ENCODE measurements at places on chromosomes 3 and 15.
A peak's percentile ranks its signal among the peaks of the same experiment; 100 is the strongest.

- DNase-seq = no peak
- no peaks in the 10 kb centered on the region for H3K27me3 ChIP-seq
- H3K36me3 ChIP-seq = no peaks in the 10 kb centered on the region
- H3K4me1 ChIP-seq = peaks cover 4% of the 10 kb centered on the region
Measured at GRCh38 chr3:128228366-128228910, 75.2 kb downstream of the EEFSEC start.

GRCh38 chr3:112121577-112122547 is 11.2 kb downstream of the GCSAM start:
- no peak overlapping the region for H3K27ac ChIP-seq
- no peaks in the 10 kb centered on the region for H3K36me3 ChIP-seq
- DNase-seq = no peak
- no peak overlapping the region for H3K4me3 ChIP-seq
- no peaks in the 10 kb centered on the region for H3K27me3 ChIP-seq

- no peak for DNase-seq
- no peak overlapping the region for H3K27ac ChIP-seq
- no peaks in the 10 kb centered on the region for H3K4me1 ChIP-seq
- H3K36me3 ChIP-seq = no peaks in the 10 kb centered on the region
- no peak overlapping the region for H3K4me3 ChIP-seq
Measured at GRCh38 chr15:53404930-53405493, 354.5 kb downstream of the WDR72 start.

DNA sequence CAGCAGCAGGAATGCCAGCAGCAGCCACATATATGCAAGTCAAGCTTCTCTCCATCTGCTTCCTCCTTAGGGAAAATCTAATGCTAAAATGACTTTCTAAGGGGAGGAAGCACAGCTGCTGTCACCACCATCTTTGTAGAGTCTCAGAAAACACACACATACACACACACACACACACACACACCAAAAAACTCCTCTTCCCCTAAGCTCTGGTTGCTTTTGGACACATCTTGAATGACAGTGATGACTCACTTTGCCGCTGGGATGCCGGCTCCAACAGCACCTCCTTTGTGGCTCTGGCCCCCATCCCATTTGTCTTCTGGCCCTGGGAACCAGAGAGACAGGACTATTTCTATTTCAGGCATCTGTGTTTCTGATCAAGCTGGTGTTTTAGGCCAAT is 124.8 kb upstream of the GOLIM4 start:
- no peak overlapping the region for H3K27ac ChIP-seq
- H3K4me1 ChIP-seq = no peaks in the 10 kb centered on the region
- no peak overlapping the region for H3K4me3 ChIP-seq
- H3K27me3 ChIP-seq = no peaks in the 10 kb centered on the region

GRCh38 chr3:45965653-45966052 is 22.4 kb downstream of the CXCR6 start:
- peaks cover 33% of the 10 kb centered on the region for H3K36me3 ChIP-seq
- DNase-seq = no peak
- no peaks in the 10 kb centered on the region for H3K27me3 ChIP-seq
- H3K4me1 ChIP-seq = no peaks in the 10 kb centered on the region
- H3K27ac ChIP-seq = no peak overlapping the region

DNA sequence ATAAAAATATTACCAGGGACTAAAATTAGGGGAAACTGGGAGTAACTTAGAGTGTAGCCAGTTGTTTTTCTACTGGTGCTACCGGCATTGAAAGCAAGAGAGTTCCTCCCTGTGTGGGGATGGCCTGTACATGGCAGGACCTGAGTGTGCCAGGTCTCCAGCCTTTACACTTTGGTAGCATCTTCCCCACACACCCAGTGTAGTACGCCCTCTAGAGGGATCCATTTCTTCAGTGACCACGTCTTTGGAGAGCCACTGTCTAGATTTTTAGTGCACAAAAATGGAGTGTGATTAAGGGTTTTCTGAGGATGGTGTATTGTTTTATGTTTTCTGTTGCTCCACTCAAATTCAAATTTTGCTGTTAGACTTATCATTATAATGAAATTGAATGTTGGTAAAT is 507.0 kb upstream of the TPRG1 start:
- no peaks in the 10 kb centered on the region for H3K27me3 ChIP-seq
- H3K36me3 ChIP-seq = no peaks in the 10 kb centered on the region
- H3K4me1 ChIP-seq = no peaks in the 10 kb centered on the region
- no peak overlapping the region for H3K4me3 ChIP-seq

DNA sequence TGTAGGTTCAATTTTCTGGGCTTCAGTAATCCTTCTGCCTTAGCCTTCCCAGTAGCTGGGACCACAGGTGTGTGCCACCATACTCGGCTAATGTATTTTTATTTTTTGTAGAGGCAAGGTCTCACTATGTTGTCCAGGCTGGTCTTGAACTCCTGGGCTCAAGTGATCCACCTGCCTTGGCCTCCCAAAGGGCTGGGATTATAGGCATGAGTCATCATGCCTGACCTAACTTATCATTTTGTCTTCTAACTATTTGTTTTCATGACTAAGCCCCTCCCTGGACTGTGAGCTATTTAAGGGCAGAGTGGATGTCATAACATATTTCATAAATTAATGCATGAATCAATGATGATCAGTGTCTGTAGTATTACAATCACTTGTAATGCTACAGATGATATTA is 56.1 kb upstream of the PIAS1 start:
- no peak for DNase-seq
- H3K27me3 ChIP-seq = no peaks in the 10 kb centered on the region
- no peaks in the 10 kb centered on the region for H3K36me3 ChIP-seq
- no peaks in the 10 kb centered on the region for H3K4me1 ChIP-seq
- H3K4me3 ChIP-seq = no peak overlapping the region

- no peak overlapping the region for H3K27ac ChIP-seq
- no peaks in the 10 kb centered on the region for H3K4me1 ChIP-seq
- DNase-seq = no peak
- H3K36me3 ChIP-seq = no peaks in the 10 kb centered on the region
- no peaks in the 10 kb centered on the region for H3K27me3 ChIP-seq
- H3K4me3 ChIP-seq = no peak overlapping the region
Measured at GRCh38 chr3:124607163-124607562, 123.1 kb upstream of the UMPS start.

GRCh38 chr3:46070595-46071093 is 43.4 kb upstream of the XCR1 start:
- H3K27ac ChIP-seq = no peak overlapping the region
- H3K27me3 ChIP-seq = no peaks in the 10 kb centered on the region
- no peaks in the 10 kb centered on the region for H3K36me3 ChIP-seq
- H3K4me1 ChIP-seq = no peaks in the 10 kb centered on the region
- no peak overlapping the region for H3K4me3 ChIP-seq

GRCh38 chr3:25438791-25439555 is 10.9 kb downstream of the RARB start:
- H3K4me1 ChIP-seq = no peaks in the 10 kb centered on the region
- DNase-seq = no peak
- no peaks in the 10 kb centered on the region for H3K27me3 ChIP-seq
- H3K4me3 ChIP-seq = no peak overlapping the region
- no peaks in the 10 kb centered on the region for H3K36me3 ChIP-seq

- H3K36me3 ChIP-seq = no peaks in the 10 kb centered on the region
- no peaks in the 10 kb centered on the region for H3K4me1 ChIP-seq
- no peak for DNase-seq
- H3K4me3 ChIP-seq = no peak overlapping the region
- H3K27ac ChIP-seq = no peak overlapping the region
- no peaks in the 10 kb centered on the region for H3K27me3 ChIP-seq
Measured at GRCh38 chr3:15538345-15538744, 16.8 kb upstream of the COLQ start.

DNA sequence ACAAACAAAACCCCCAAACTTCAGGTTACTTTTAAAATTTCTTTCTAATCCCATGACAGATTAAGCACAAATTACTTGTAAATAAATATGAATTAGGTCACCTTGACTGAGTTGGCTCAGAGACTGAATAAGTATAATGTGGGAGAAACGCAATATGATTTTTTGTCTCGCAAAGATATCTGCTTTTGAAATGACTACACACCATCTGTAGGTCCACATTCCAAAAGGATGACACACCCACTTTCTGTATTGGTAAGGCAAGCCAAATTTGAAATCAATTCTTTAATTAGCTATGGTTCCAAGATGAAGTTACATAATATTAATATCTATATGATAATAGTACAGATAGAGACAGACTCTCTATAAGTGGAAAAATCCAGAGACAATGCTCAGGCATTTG is 66.9 kb upstream of the CSPG5 start:
- no peak overlapping the region for H3K4me3 ChIP-seq
- H3K27ac ChIP-seq = no peak overlapping the region

GRCh38 chr3:77685713-77686112 is 645.8 kb downstream of the ROBO2 start:
- H3K27me3 ChIP-seq = no peaks in the 10 kb centered on the region
- DNase-seq = no peak
- no peaks in the 10 kb centered on the region for H3K36me3 ChIP-seq
- no peak overlapping the region for H3K27ac ChIP-seq
- H3K4me1 ChIP-seq = no peaks in the 10 kb centered on the region

DNA sequence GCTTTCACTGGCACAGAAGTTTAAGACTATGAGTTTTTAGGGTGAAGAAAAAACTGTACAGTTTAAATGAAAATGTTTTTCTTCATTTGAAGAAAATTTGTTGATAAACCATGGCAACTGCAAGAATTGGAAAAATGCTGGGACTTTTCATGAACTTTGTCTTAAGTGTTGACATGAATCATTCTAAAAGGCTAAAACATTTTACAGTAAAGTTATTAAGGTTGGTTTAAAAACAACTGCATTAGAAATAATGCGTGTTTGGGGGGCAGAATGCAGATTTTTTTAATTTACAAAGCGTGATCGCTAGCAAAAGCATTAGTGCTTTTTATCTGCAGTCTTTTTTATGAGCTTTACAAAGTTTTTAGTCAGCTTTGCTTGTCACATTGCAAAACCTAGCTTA is 601.9 kb upstream of the TGFBR2 start:
- no peak overlapping the region for H3K4me3 ChIP-seq
- no peaks in the 10 kb centered on the region for H3K36me3 ChIP-seq
- H3K4me1 ChIP-seq = no peaks in the 10 kb centered on the region

- H3K27ac ChIP-seq = peak overlapping the region; percentile 48
- no peaks in the 10 kb centered on the region for H3K36me3 ChIP-seq
- H3K27me3 ChIP-seq = no peaks in the 10 kb centered on the region
- DNase-seq = no peak
Measured at GRCh38 chr3:4898454-4899313, 80.6 kb upstream of the BHLHE40 start.

DNA sequence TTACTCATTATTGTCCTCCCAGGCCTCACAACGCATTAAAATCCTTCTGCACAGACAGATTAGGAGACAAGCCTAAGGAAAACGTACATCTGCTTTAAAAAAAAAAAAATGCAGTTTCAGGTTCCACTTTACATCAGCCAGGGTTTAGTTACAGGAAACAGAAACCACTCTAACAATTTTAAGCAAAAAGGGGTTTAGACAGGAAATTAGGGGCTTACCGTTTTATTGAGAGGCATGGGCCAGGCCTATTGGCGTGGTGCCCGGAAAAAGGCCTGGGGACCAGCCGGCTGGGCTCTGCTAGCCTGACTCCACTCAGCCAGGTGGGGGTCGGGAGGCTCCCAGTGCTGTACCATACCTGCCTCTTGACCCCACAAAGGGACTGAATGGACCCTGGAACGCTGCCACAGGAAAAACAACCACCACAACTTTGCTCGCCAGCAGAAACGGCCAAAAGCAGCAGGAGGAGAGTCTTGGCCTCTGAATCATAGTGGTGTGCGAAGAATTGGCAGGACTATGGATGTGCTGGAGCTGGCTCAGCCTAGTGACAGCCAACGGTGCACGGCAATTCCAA is 124.3 kb downstream of the CHSY1 start:
- no peaks in the 10 kb centered on the region for H3K36me3 ChIP-seq
- no peak overlapping the region for H3K4me3 ChIP-seq
- DNase-seq = peak; percentile 66
- no peaks in the 10 kb centered on the region for H3K4me1 ChIP-seq

- DNase-seq = no peak
- H3K27ac ChIP-seq = peak overlapping the region; percentile 26
- H3K4me3 ChIP-seq = peak overlapping the region; percentile 14
Measured at GRCh38 chr3:189790658-189791057, 159.5 kb downstream of the TP63 start.

DNA sequence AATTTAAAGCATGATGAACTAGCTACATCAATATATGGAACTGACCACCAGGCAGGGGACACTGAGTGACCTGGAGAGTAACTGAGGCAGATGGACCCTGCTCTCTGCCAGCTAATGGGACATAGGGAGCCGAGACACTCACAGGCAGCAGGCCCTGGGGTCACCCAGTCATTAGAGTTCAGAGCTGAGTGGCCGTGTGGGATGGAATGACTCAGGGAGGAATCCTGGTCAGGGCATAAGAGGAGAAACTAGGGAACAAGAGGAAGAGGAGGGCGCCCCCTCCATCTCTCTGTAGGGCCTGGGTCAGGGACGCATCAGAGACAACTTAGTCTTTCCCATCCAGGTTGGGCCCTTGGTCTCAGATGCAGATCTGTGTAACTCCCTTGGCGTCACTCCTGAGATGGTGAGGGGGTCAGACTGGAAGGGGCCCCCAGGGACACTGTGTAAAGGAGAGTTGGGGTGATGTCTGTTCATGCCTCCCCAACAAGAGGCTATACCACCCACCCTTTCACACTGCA is 39.8 kb downstream of the CCDC12 start:
- no peak for DNase-seq
- no peaks in the 10 kb centered on the region for H3K27me3 ChIP-seq
- no peaks in the 10 kb centered on the region for H3K4me1 ChIP-seq
- no peaks in the 10 kb centered on the region for H3K36me3 ChIP-seq
- H3K27ac ChIP-seq = no peak overlapping the region
- H3K4me3 ChIP-seq = no peak overlapping the region

DNA sequence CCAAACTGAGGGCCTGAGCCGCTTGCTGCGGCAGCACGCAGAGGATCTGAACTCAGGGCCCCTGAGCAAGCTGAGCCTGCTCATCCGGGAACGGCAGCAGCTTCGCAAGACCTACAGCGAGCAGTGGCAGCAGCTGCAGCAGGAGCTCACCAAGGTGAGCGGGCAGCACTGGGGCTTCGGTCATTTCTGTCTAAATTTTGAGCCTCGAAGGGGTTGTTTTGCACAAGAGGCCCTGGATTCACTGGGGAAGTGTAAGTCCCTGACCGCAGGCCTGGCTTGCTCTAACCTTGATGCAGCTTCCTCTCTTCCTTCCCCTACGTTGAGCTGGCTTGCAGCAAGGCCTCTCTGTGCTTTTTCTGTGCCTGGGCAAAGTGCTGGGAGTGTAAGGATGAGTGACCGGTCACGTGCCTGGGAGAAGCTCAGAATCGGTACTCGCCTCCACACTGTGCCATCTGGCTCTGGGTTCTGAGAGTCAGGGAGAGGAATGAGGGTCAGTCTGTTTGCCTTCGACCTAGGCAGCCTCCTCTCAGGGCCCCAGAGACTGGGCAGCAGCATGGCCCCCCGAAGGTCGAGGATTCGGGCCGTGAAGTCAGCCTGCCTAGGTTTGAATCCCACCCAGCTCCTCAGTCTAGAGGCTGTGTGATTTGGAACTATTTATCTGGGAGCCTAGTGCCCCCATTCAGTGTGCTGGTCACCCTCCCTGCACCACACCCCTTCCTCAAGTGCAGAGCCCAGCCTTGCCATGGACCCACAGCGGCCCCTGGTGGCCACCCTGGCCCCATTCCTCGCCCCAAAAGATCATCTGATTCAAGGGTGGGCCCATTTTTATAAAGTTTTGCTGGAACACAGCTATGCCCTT is 1.4 kb downstream of the FES start:
- no peaks in the 10 kb centered on the region for H3K27me3 ChIP-seq
- H3K36me3 ChIP-seq = peaks cover 13% of the 10 kb centered on the region
- peak; percentile 59 for DNase-seq
- H3K27ac ChIP-seq = peak overlapping the region; percentile 78
- peaks cover 6% of the 10 kb centered on the region for H3K4me1 ChIP-seq

- H3K27me3 ChIP-seq = no peaks in the 10 kb centered on the region
- H3K36me3 ChIP-seq = no peaks in the 10 kb centered on the region
- no peaks in the 10 kb centered on the region for H3K4me1 ChIP-seq
- DNase-seq = no peak
- H3K4me3 ChIP-seq = no peak overlapping the region
- no peak overlapping the region for H3K27ac ChIP-seq
Measured at GRCh38 chr3:13836658-13837587, 42.9 kb downstream of the WNT7A start.

Measured in prostate gland (tissue), 2 donors.